Right ventricle myocardium inferior (tissue), 1 donor: ENCODE measurements at places on chromosomes 5 and 9.

GRCh38 chr9:16434526-16434925, 435.9 kb downstream of the BNC2 start:
- DNase-seq = no peak

DNA sequence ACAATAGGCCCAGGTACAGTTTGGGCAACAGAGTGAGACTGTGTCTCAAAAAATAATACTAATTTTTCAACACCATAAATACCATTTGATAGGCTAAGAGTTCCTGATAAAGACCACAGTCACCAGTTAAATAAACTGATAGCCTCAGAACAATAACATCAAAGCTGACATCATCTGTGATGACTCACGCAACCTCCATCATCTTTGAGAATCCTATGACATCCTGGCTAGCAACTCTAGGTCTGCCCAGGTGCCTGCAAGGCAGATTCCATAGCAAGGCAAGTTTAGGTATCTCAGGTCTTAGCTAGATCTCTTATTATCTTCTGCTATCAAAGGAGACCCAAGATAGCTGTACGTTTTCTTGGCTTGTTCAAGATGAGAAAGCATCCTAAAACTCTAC, 30.5 kb upstream of the UBAP2 start:
- no peak for DNase-seq

GRCh38 chr5:139354186-139354585, 12.5 kb downstream of the PAIP2 start:
- no peak for DNase-seq

GRCh38 chr9:17963498-17963897, 384.6 kb downstream of the SH3GL2 start:
- DNase-seq = no peak

- no peak for DNase-seq
These were observed 60.6 kb upstream of the ADRA1B start for GRCh38 chr5:159855476-159856191.

- no peak for DNase-seq
These were observed 574.2 kb downstream of the RAB3C start for GRCh38 chr5:59157068-59157467.

- no peak for DNase-seq
These were observed 36.0 kb upstream of the ARRDC3 start for GRCh38 chr5:91419136-91419535.

DNA sequence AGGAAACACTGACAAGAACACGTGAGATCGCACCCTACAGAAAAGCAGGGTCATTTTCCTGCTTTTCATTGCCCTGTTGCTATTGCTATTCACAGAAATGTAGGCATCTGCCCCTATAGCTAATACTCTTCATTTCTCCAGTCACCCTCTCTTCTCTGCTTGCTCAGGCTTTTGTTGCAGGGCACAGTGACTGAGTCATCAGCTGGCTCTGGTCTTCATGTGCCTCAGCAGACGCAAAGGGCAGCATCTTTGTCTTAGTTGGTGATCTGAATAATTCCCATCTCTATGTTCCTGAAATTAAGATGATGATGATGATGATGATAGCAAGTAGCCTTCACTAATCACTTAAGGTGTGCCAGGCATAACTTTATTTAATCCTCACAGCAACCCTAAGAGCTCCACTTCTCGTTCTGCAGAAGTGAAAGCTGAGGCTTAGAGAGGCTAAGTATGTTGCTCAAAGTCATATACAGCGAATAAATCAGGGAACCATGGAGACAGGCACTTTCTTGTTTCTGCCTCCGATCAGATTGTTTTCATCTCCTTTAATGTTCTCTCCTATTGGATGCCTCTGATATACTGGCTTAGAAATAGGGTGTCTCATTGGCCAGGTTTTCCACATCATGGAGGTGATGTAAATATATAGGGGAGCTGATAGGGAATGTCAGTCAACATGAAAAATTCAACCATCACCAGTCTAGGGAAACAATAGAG, 133.0 kb upstream of the STK32A start:
- no peak for DNase-seq

DNA sequence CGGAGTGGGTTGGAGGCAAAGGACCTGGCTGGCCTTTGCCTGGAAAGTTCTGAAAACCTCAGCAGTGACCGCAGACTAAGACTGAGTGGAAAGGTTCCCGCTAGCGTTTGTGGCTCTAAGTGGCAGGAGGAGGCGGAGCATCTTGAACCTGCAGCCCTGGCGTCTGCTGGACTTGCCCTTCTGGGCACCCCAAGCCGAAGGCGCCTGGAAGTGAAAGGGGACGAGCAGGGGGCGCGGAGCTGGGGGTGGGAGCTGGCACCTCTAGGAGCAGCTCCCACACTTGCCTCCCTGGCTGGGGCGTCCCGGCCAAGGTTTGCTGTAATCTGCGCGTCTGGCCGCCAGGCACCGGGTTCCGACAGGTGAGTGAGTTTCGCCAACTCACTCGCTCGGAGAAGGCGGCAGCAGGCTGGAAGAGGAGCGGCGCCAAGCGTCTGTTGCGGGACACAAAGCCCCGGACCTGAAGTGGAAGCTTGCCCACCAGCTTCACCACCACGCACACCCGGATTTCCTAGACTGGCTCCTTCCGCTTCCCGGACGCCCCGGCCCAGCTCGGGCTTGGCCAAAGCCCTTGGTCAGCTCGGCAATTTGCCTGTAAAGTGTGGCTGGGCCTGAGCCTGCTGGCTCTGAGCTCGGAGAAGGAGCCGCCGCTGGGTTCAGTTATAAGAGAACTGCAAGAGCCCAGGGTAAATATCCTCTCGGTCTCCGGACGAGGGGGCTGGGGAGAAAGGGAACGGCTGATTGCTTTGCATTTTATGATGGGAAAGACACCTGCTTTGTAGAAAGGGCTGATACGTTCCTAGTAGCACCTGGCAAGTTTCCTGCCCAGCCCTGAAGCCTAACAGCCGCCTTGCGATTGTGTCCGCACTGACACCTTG, at the start of gene GNA14:
TSS of gene GNA14 (minus strand) at position 89 of the 875 bp plus-strand sequence. CDS start 529 bp downstream, outside the sequence.
- DNase-seq = peak; percentile 77

GRCh38 chr5:143449772-143450171, 46.3 kb upstream of the NR3C1 start:
- DNase-seq = no peak

DNA sequence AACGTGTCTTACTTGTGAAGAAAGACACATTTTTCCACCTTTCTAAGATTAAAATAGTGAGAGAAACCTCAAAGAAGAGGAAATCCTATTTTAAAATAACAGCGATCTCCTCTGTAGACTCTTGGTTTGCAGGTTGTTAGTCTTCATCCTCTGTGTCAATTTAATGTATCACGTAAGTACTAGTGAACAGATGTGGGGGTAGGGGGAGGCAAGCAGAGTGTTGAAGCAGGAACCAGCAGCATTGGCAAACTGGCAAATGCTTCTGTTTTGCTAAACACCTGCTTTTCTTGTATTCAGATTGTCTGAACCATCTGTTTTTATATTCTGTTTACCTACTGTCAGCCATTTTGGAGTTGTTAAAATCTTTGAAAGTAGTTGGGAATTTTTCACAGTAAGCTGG, 159.3 kb upstream of the TLX3 start:
- no peak for DNase-seq

DNA sequence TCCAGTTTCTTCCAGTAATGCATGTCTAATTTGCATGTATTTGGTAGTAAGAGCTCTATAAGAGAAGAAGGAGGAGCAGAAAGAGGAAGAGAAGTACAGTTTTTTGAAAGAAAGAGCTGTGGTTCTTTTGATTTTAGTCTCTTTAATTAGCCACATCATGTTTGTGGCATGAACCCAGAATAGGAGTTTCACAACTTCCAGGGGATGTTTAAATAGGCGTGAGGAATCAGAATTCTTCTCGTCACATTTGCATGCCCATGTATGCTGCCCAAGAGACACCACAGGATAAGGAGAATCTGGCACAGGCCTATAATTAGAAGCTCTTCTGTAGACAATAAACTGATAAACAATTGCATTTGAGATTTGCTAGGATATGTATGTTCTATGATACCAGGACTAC, 78.7 kb downstream of the GAS1 start:
- no peak for DNase-seq
